ENCODE measurements at places on chromosomes 5 and 9.

DNA sequence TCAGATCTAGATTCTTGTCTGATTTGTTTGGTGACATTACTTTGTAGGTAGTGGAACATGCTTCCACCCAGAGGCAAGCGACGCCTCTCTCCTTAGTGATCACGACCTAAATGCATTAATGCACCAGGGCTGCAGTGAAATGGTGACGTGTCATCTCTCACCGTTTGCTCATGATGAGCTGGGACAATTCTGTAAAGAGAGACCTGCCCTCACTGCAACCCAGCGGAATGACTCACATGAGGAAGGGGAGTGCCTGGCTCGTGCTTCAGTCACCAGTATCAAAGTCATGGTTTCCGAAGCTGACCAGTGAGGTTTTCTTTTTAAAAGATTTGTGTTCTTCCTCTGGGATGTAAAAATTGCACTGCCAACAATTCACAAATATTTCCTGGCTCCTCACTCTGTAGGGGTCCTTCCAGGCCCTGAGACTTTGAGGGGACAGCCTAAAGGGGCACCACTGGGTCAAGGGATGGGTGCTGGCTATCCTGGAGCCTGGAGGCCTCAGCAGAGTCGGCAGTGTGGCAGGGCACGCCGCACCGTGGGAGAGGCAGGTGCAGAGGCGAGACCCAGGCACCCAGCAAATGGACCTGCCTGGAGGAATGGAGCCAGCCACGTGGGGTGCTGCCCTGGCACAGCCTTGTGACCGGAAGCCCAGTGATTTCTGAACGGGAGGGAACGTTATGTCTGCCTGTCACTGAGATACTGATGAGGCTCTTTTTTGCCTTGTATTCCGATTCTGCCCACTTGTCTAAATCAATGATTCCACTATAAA is 17.3 kb downstream of the QSOX2 start:
- DNase-seq = no peak

DNA sequence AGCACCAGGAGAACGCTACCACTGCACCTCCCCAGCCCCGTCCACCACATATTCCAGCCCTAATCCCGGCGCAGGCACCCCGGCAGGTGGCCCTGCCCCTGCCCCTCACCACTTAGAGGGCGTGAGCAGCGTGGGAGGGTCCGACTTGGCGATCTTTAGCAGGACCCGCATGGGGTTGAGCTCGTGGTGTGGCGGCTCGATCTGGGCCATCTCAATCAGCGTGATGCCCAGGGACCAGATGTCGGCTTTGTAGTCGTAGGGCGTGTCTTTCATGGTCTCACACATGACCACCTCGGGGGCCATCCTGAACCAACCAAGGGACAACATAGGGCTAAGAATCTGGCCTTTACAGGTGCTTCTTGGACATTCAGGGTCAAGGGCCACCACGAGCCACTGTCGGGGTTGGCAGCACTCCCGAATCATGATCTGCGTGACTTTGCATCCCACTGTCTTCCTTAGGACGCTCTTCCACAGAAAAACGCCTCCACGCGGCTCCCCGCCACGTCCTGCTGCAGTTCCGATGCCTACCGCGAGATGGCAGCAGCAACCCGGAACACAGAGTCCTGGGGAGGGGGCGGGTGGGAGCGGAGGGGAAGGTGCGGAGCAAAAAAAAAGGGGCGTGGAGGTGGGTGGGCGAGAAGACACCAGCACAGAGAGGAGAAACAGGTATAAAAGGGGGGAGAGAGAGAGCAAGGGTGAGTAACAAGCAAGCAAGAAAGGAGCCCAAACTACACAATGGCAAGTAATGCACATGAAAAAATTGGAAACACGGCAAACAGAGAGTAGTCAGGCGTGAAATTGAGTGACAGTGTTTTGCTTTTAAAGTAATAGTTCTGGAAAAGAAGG is 81.3 kb downstream of the STK10 start:
- peak; percentile 31 for DNase-seq

DNA sequence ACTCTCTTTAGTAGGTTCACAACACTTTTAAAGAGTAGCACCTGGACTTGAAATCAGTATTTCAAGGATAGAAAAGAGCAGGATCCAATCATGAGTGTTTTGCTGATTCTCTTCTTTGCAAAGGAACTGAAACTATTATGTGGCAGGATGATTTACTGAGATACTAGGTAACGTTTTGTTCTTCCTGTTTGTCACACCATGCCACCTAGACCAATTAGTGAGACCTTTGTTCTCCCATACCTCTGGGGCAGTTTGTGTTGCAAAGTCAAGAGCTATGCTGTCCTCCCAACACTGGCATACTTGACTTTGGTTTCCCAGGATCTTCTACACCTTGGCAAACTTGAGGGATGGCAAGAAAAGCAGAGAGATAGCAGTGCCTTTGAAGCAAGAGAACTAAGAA is 43.4 kb downstream of the PPP1R2B start:
- no peak for DNase-seq

DNA sequence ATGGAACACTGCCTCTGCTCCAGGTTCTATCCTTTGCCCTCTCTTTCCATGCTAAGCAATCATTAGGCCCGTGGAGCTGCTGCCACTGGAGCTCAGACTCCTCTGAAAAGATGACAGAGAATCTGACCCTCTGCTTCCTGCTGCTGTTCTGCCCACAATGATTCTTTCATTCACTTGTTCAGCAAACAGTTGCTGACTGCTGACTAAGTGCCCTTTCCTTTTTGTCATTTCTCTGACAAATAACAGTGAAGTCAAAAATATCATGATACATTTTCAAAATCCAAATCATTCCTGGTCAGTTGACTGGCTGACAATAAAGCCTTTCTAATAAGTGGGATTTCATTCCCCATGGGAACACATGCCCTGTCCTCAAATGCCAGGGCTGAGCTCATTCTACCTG is 110.1 kb downstream of the SIL1 start:
- no peak for DNase-seq

- DNase-seq = no peak
These were observed 25.0 kb downstream of the ARPC5L start for GRCh38 chr9:124886866-124887492.

DNA sequence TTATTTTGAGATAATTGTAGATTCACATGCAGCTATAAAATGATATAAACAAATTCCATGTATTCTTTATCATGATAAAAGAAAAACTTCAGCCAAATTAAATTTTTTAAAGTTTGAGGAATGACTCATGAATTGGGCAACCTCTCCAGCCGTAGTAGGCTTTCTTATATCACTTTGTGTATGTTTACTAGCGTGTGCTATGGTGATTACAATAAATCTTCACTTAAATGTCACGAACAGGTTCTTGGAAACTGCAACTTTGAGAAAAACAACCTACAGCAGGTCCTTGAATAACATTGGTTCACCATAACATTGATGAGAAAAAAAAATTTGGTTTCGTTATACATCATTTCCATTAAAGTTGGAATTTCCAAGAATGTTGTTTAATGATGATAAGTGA is 730.9 kb upstream of the TYRP1 start:
- no peak for DNase-seq

DNA sequence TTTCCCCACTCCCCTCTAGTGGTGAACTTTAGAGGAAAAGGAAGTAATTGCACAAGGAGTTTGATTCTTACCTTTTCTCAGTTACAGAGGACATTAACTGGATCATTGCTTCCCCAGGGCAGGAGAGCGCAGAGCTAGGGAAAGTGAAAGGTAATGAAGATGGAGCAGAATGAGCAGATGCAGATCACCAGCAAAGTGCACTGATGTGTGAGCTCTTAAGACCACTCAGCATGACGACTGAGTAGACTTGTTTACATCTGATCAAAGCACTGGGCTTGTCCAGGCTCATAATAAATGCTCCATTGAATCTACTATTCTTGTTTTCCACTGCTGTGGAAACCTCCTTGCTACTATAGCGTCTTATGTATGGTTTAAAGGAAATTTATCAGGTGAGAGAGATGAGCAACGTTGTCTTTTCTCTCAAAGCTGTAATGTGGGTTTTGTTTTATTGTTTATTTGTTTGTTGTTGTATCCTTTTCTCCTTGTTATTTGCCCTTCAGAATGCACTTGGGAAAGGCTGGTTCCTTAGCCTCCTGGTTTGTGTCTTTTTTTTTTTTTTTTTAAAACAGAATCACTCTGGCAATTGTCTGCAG is 25.3 kb downstream of the SLC22A5 start:
- no peak for DNase-seq

DNA sequence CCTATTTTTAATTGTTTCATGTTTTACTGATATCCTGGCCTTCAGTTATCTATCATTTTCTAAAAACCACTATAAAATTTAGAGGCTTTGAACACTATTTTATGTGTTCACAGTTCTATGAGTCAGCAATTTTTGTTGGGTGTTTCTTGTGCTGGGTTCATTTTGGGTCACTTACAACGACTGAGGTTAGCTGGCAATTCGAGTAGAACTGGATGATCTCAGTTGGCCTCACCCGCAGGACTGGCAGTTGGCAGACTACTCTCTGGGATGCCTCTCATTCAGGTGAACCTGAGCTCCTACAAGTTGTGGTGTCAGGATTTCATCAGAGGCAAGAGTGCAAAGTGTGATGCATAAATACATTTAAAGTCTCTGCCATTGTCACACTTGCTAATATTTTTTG is 151.0 kb upstream of the PAPPA start:
- no peak for DNase-seq

DNA sequence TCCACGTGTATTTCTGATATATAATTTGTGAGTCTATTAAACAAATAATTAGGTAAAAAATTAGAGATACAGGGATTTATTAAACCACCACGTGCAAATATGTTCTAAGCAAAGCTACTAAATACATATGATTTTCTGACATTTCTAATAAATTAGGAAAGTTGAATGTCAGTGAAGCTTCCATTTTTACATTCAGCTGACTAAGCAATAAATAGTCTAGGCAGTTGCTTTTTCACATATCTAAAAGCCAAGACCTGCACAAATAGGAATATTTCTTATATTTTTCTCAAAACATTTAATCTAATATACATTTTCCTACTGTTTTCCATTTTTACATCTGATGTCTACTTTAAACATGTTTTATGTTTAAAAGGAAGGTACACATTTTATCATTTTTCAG is 322.6 kb upstream of the EFNA5 start:
- DNase-seq = no peak

- no peak for DNase-seq
These were observed 71.2 kb upstream of the IZUMO3 start for GRCh38 chr9:24616863-24617262.

DNA sequence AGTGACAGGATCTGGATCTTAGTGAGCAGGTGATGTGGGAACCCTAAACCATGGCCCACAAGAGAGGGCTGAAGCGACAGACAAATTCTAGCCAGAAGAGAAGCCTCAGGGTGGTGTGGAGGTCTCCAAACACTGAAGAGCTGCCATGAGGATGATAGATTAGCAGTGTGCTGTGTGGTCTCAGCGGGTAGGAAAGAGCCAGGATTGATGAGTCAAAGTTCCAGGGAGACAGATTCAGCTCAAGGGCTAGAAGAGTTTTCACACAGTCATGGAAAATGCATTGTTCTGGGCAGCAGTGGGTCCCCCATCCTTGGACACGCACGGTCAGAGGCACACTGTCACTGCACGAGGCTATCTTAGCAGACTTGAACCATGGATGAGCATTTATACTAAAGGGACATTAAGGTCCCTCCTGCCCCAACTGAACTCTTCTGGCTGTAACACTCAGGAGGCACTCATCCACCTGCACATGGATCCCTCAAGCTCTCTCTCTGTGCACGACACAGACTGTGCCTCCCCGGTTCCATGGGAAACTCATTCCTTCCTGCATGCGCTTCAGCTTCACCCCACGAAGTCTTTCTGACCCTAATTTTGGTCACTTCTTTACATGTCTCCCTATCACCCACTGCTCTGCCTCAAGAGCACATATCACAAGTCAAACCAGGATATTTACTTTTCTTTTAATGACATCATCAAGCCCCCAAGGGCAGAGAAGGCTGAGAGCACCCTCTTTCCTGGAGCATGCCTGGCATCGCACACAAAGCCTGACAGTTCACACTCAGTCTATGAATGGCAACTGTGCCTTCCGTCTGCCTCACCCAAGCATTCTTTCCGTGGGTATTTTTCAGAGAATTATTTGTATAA is 84.8 kb downstream of the TLE1 start:
- no peak for DNase-seq

- DNase-seq = no peak
These were observed 41.4 kb upstream of the KIAA1958 start for GRCh38 chr9:112445196-112445595.

- no peak for DNase-seq
These were observed 117.4 kb upstream of the RORB start for GRCh38 chr9:74379718-74380117.

DNA sequence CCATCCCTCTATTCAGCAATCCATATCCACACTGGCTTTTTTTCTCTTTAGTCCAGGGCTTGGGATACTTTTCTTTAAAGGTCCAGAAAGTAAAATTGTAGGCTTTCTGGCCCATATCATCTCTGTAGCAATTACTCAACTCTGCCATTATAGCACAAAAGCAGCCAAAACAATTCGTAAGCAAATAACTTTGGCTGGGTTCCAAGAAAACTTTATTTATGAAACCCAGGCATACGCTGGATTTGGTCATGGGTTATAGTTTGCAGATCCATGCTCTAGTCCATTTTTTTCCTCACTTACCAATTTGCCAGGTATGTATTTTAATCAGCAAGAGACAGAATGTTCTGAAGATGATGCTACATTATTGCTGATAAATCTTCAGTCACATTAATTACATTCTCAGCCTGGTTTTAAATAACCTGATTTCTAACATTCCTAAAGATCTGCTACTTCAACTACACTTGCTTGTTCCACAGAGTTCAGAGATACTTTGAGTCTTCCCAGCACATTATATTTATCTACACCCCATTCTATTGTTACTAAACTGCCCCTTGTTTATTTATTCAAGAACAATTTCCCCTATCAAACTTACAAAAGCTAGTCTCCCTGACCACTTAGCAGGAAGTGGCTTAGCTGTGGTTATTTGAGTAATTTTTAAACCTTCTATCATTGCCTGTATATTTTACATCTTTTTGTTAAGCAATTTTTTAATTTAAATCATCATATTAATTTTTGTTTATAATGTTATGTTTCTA is 161.0 kb downstream of the ISL1 start:
- DNase-seq = no peak

- no peak for DNase-seq
These were observed 42.2 kb downstream of the F2RL2 start for GRCh38 chr5:76580981-76581380.

DNA sequence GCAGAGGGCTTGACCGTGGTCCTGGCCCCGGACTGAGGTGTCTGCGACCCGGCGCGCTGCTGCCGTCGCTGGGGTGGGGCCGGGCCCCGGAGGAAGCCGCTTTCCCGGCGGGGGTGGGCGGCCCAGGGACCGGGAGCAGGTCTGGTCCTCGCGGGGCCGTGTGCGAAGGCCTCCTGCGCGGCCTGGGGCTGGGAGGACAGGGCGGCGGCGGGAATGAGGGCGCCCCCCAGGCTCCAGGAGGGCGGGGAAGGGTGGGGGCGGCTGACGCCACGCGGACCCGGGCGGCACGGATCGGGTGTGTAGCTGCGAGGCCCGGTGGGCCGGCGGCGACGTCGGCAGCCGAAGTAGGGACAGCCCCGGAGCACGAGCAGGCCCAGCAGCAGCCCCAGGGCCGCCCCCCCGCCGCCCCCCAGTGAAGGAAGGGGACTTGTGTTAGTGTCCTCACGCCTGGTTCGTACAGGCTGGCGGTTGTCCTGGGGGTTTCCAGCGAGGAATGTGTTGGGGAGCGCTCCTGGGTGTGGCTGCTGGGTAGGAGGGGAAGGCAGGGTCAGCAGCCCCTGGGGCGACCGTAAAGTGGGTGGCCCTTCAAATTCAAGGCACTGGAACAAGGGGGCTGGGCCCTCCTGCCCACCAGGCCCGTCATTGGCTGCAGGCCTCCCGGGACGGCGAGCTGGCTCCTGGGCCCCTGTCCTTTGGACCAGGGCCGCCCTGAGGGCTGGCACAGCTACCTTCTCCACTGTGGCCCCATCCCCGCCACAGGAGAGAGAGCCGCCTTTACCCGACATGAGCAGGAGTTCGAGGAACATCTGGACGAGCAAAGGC is 597 bp upstream of the TMEM250 start:
- DNase-seq = peak; percentile 47

GRCh38 chr5:111993242-111993641 is 236.2 kb upstream of the NREP start:
- DNase-seq = no peak

Measured in activated gamma-delta T cell (primary cell).